ENCODE measurements at places on chromosomes 1 and 21.

GRCh38 chr1:97608272-97608671 lies 312.6 kb downstream of the DPYD start:
- no peak for DNase-seq

DNA sequence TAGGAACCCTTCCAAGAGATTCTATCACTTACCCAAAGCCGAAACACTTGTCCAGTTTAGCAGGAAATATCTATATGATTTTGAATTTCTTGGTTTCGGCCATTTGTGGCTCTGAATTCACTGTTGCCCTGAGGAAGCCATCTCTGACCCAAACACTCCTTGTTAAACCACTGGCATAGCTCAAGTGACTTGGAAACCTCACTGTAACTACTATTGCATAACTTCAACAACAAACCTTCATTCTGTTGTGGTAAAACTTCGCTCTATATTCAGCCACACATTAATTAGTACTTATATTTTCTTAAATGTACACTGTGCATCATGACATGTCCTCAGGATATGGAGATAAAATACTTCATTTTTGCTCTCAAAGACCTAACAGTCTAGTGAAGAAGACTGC lies 63.2 kb downstream of the ST6GALNAC3 start:
- DNase-seq: no peak

DNA sequence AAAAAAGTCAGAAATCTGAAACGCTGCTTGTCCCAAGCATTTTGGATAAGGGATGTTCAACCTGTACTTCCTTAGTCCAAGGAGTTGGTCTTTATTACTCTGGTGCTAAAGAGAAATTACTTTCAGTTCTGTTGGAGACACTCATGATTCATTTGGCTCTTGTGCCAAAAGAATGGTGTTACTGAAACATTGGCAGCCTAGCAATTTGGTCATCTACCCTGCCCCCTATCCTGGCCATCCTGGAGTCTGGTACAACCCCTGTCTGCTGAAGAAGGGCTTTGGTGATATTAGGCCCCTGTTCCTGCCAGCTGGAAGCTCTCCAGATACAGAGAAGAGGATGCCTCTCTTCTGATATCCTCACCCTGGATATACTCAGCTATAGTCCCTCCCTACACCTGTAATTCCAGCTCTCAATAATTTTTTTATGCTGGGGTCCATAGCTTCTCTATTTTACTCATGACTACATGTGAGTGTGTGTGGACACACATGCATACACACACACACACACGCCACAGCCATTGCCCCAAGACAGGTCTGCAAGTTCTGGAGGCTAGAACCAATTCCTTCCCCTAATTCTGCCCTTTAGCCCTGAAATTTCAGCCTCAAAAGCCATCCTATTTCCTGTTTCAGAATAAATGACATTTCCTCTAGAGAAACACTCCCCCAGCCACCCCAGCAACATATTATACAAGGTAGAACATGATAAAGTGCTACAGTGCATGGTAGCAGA lies 40.0 kb downstream of the LHX8 start:
- DNase-seq: no peak

DNA sequence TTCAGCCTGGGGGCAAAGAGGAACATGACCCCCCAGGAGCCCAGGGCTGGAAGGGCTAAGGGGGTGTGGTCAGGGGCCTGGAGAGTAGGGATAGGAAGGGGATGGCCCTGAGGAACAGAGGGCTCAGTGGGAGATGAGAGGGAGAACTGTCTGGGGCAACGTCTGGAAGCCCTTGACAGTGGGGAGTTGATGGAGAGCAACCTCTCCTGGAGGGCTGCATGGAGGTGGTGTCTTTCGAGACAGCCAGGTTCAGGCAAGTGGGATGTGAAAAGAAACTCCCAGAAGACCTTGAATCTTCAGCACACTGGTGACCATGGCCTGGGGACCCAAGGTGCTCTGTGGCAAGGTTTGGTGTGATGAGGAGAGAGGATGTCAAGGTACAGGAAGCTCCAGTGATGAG lies 54.2 kb upstream of the RUNX3 start:
- DNase-seq: no peak

- DNase-seq: no peak
Measured at GRCh38 chr1:169514566-169515270, 29.0 kb upstream of the SLC19A2 start.

DNA sequence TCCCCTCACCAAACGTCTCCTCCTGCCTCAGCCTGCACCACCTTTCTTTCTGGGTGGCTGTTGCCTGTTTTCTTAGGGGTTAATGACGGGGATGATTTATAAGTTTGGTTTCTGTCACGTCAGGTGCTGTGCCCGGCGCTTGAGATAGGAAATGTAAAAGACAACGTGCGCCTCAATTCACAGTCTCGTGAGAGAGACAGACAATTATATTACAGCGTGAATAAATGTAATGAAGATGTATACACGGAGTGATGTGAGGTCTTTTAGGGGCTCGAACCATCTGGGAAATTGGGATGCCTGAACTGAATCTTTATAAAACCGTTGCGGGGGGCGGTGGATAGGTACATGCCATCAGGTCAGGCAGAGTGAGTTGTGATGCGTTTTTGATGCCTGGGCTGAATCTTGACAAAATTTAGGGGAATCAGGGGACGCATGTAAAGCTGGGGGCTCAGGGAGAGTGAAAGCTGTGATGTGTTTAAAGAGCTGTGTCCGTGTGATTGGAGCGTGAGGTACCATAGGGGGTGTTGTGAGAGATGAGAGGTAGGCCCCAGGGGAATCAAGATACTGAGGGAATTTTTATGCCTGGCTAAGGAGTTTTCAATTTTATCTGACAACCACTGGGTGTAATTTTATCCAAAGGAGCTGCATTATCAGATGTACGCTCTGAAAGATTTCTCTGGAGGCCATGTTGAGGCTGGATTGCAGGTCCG lies 831 bp downstream of the TIPRL start:
- DNase-seq: no peak

DNA sequence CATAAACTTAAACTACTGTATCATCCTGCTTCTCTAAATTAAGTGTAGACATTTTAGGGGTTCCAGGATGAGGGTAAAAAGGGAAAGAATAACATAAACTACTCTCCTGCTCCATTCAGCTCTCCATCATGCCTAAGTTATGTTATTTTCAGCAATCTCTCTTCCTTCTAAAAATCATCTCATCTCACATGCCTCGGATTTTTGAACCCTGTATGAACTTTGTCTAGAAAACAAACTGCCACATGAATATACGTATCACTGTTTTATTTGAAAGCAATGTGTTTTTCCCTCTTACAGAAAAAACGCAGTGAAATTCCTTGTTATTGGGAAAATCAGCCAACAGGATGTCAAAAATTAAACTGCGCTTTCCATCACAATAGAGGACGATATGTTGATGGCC lies 32.6 kb downstream of the ZBED6 start:
- DNase-seq: no peak

GRCh38 chr1:86618358-86618757 lies 71.5 kb downstream of the CLCA4 start:
- DNase-seq: no peak

GRCh38 chr1:55474168-55474786 lies 259.1 kb upstream of the USP24 start:
- DNase-seq: no peak

DNA sequence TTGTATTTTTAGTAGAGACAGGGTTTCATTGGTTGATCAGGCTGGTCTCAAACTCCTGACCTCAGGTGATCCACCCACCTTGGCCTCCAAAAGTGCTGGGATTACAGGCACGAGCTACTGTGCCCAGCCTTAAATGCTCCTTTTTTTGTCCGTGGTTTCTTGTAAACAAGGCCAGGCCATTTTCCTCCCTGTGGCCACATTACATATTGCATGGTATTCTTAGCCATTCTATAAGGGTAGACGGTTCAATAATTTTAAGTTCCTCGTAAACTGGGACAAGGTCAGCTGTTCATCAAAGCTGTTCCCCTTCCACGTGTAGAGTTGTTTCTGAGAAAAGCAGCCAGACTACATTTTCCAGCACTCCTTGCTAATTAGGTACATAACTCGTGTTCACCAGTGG lies 10.3 kb upstream of the LUZP1 start:
- no peak for DNase-seq

GRCh38 chr1:33738976-33739375 lies 124.9 kb upstream of the HMGB4 start:
- DNase-seq: no peak

GRCh38 chr1:110049801-110050601 lies 15.6 kb downstream of the STRIP1 start:
- DNase-seq: no peak

DNA sequence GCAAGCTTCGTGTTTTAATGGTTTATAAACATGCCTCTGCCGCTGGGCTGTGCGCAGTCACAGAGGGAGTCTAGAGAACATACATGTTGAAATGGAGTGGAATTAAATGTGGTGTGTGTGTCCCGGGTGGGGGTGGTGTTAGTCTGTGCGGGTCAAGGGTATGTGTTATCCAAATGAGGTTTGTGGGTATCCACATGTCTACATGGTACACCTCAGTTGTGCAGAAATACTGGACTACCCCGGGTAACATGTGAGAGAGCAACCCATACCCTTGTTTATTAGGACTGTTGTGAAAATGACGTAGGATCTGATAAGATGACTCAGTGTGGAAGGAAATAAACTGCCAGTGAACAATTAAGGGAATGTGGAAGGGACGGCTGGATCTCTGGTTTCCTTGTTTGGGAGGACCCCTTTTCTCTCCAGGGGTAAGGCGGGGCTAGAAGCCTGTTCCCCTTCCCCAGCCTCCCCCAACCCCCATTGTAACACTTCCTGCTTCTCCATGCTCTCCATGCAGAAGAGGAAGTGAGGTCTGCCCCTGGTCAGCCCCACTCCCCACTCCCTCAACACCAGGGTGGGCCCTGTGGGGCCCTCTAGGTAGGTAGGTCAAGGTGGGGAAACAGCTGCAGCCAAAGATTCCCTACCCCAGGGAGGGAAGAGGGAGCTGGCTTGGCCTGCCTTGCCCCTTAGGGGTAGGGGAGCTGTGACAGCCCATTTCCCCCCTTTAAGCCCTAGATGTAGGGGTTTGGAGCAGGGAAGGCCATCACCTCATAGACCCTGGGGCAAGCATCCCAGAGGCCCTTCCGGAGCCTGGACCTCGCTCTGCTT lies 690 bp downstream of the EPS8L3 start:
- DNase-seq: no peak

- DNase-seq: no peak
Measured at GRCh38 chr21:14972678-14973077, 92.1 kb downstream of the NRIP1 start.

DNA sequence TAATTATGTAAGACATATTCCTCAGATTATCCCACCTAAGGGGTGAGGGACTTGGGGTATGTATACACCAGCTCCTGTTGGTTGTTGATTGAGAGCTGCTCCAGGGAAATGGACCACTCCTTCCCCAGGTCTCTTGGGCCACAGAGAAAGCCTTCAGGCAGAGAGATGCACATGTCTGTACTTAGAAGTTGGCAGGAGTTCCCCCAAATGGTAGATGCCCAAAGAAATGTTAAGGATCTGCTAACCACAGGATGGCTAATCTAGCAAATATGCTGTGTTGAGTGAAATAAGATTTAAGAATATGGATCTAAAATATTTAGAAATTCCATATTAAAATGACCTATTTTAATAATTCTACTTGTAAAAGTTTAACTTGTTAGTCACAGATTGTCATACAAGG lies 100.8 kb upstream of the DNAH14 start:
- DNase-seq: no peak

GRCh38 chr1:154611150-154611862 lies 3.3 kb upstream of the ADAR start:
- no peak for DNase-seq

DNA sequence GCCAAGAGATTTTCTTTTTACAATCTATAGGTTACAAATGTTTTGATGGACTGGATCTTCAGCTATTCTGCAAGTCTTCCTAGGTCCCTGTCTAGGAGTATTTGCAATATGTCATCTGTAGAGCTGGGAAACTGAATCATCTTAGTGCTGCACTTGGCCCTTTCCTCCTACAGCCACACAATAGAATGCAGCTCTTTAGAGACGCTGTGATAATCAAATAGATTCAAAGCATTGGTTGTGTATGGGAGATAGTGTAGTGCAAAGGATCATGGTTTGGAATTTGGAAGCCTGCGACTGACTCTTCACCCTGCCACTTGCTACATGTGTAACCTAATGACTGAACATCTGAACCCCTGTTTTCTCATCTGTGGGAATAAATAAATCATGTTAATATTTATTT lies 93.7 kb downstream of the AK5 start:
- no peak for DNase-seq

GRCh38 chr1:230277201-230278025 lies 148.7 kb downstream of the PGBD5 start:
- DNase-seq: no peak

- DNase-seq: no peak
Measured at GRCh38 chr1:10484521-10484920, 9.8 kb downstream of the PEX14 start.

- peak; percentile 66 for DNase-seq
Measured at GRCh38 chr1:207414606-207415108, 39.5 kb upstream of the CR2 start.

DNA sequence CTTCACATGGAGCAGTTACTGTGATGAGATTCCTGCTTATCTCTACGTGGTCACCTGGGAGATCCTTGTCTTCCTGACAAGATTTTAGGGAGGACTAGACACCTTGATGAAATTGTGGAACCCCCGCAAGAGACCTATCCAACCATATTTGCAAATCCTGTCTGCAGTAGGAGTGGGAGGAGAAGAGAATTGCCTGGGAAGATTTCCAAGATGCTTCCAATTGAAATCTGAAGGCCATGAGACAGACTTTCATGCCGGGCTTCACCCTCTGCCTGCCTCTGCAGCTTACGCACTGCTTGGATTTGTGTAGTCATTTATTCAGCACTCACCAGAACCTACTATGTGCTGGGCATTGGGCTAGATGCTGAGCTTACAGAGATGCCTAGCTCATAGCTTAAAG lies 106.6 kb downstream of the OMA1 start:
- no peak for DNase-seq

DNA sequence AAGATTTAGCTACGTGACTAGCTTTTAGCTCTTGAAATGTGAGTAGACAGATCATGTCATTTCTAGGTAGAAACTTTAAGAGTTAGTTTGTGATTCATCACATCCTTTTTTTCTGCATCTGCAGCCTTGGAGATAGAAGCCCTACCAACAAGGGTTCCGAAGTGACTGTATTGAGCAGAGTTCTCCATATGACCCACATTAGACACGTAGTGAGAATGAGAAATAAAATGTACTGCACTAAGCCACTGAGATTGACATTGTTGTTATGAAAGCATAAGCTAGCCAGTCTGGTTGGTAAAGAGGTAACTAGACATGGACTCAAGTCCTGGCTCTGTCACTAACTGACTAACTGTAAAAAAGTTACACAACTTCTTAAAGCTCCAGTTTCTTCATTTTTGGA lies 296.1 kb downstream of the PDE4B start:
- DNase-seq: no peak

DNA sequence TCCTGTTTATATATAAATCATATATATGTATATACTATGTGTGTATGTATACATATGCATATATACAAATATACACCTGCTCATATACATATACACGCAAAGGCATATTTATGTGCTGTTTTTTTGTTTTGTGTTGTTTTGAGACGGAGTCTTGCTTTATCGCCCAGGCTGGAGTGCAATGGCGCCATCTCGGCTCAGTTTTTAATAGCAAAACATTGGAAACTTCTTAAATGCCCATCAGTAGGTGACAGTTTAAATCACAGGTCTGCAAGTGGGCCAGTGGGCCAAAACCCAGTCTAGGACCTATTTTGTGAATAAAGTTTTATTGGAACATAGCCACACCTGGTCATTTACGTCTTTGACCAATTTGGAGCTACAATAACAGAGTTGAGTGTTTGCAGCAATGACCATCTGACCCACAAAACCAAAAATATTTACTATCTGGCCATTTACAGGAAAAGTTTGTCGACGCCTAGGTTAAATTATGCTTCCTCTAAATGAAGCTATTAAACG lies 132.3 kb downstream of the TOMM20 start:
- no peak for DNase-seq

Measured in T-helper 2 cell (primary cell).